ENCODE measurements at places on chromosomes 7 and 10.

- DNase-seq, result no peak
Measured at GRCh38 chr7:70419526-70420380, 712.2 kb upstream of the GALNT17 start.

DNA sequence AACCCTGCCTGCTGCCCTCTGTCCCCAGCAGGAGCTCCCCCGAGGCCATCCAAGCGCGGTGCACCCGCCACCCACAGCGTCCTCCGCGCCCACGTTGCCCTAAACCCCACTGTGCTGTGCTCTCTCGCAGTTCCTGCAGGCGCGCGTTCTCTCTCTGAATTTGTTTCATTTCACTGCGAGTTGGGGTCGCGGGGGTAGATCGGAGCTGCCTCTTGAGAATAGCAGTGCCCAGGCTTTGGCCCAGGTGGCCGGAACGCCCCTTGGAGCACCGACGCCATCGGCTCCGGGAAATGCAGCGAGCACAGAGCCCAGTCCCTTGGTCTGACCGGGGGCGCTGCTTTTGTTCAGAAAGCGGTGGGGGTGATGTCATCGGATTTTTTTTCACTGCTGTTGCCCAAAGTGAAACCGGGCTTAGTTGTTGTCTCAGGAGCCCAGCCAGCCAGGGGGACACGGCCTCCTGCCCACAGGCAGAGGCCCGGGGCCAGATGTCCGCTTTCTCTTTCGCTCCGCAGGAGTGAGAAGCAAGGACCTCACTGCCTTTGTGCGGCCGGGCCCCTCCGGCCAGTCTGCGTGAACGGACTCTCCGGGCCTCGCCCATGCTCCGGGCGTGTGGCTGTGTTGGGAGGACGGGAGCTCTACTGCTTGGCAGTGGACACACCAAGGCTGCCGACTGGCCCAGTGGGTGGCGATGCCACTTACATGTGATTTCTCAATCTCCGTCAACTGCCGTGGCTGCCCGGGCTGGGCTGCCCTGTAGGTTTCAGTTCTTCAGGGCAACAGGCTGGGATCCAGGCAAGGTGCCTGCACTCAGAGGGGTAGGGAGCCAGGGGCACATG is 43.1 kb downstream of the FOXK1 start:
- peak; percentile 91 for DNase-seq

DNA sequence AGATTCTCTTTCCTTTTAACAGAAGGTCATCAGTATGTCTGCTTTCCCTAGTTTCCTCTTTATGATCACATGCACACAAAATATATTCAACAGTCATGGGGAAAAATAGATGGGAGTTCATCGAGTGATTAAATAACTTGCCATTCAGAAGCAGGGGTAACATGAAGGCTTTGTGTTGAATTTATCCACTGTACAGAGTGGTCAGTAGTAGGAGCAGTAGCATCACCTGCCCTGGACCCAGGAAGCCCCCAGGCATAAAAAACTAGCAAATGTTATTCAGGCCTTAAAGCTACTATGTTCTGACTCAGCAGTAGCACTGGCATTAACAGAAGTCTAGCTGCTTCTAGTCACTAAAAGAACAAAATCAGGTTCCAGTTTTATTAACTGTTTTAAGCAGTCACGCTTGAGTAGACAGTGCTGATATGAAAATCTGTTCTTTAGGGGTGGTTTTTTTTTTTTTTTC is 31.4 kb upstream of the FAM133B start:
- DNase-seq, result no peak

- DNase-seq, result peak; percentile 31
Measured at GRCh38 chr7:118080947-118081346, 103.0 kb upstream of the LSM8 start.

- DNase-seq, result peak; percentile 73
Measured at GRCh38 chr7:24477398-24478136, 95.7 kb upstream of the PALS2 start.

DNA sequence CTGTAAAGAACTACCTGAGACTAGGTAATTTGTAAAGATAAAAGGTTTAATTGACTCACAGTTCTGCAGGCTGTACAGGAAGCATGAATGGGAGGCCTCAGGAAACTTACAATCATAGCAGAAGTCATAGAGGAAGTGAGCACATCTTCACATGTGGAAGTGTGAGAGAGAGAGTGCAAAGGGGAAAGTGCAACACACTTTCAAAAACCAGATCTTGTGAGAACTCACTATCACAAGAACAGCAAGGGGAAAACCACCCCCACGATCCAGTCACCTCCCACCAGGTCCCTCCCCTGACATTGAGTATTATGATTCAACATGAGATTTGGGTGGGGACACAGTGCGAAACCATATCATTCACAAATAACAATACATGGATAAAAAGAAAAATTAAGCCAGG is 24.5 kb downstream of the AVL9 start:
- DNase-seq, result no peak

Data from AG08396 (cell line).